ENCODE measurements at places on chromosomes 1 and 21.

GRCh38 chr1:38063616-38064015, 17.0 kb upstream of the POU3F1 start:
- no peak for DNase-seq

DNA sequence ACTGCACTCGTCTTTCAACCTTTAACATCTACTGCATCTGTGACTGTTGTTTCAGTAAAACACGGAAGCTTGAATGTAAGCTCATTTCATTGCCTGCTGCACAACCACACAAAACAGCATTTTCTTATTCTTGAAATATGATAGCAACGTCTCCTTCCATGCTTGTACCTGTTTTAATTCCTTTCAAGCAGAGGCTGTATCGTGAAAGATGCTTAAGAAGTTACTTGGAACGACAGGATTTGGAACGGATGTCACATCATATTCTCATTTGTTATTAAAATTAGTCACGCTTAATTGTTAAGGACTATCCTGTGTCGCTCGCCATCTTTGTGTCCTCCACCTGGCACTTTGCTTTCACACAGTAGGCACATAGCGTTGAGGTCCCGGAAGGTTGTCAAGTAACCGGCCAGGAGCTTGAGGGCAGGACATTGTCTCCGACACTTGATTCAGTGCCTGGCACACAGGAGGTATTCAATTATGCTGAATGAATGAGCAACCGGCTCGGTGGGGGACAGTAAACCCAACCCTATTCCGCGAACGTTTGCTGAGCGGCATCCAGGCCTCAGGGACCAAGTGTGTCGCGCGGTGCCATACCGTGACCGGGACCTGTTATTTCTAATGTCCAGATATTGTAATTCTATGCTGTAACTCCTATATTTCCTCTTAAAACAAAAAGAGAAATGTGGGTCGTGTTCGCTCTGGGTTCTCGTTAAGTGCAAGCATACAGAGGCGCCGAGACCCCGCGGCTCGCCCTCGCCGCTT, 499 bp upstream of the SH3GLB1 start:
- no peak for DNase-seq

GRCh38 chr1:11168731-11169130, 20.4 kb upstream of the ANGPTL7 start:
- no peak for DNase-seq

DNA sequence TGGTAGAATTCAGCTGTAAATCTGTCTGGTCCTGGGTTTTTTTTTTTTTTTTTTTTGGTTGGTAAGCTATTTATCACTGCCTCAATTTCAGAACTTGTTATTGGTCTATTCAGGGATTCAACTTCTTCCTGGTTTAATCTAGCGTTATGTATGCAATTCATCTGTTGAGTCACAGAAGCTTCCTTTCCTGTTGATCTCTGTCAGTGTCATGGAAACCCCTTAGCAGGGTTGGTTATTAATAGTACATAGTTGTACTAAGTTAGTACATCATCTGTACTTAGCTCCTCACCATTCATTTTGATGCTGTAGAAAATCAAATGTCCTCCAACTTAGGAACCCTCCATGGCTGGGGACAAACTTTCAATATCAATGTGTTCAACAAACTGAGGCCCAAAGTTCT, 51.0 kb upstream of the BARHL2 start:
- DNase-seq, result no peak

- no peak for DNase-seq
Measured at GRCh38 chr1:182602935-182603645, 1.1 kb downstream of the RGS16 start.

DNA sequence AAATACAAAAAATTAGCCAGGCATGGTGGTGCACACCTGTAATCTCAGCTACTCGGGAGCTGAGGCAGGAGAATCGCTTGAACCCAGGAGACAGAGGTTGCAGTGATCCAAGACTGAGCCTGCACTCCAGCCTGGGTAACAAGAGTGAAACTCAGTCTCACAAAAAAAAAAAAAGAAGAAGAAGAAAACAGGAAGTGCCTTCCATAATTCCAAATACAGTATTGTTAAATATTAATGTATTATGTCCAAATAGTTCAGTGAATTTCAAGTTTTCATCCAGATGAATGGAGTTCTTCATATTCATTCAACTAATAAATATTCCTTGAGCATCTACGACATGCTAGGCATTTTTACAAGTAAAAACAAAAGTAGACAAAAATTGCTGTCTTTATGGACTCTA, 33.3 kb downstream of the PLEKHO1 start:
- DNase-seq, result no peak

DNA sequence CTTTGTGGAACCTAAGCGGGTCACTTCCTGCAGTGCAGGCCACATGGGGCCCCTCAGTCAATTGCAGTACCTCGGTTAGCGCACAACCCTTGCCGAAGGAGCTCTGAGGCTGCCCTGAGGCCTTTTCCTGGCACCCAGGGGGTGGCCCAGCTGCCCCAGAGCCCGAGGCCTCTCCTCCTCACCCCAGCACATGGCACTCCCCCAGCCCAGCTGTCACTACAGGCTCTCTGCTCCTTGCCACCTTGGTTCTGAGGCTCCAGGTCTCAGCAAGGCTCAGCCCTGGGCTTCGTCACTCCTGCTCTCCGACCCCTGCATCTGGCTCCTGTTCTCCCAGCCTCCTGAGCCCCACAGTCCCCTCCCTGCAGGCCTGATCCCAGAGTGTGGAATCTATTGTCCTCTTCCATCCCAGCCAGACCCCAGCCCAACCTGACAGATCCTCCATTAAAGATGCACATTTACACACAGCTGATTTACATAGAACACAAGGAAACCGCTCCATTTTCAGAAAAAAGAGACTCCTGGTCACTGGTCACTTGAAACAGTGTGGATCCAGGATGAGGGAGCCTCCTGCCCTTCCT, 192.8 kb upstream of the POU3F1 start:
- no peak for DNase-seq

GRCh38 chr21:45276596-45276995, 11.1 kb downstream of the POFUT2 start:
- no peak for DNase-seq

GRCh38 chr21:44425895-44426662, 29.2 kb upstream of the LRRC3 start:
- no peak for DNase-seq

DNA sequence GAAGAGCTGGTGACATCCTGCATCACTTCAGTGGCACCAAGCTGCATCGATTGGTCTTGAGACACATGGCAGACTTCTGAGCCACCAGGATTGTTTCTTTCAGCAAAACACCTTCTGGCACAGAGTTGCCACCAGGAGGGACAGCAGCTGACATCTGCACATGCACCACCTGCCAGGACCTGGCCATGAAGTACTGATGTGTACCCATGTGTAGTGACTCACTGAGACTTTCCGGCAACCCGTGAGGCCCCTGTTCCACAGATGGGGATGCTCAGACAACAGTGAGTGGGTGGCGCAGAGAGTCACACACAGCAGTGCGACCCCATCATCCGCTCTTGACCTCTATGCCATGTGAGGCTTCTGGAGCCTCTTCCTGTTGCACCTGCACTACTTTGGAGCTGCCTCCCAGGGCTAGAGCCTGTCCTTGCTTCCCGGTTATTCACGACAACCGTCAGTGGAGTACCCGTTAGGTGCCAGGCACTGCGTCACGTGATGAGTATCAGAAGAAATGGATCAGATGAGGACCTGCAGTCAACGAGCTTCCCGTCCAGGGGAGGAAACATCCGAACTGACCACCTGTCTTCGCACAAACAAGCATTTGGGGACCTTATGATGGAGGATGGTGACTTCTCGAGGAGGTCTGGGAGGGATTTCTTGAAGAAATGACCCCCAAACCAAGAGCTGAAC, 80.5 kb upstream of the VAMP3 start:
- DNase-seq, result no peak

- DNase-seq, result no peak
Measured at GRCh38 chr1:88998716-88999115, 6.3 kb upstream of the KYAT3 start.

DNA sequence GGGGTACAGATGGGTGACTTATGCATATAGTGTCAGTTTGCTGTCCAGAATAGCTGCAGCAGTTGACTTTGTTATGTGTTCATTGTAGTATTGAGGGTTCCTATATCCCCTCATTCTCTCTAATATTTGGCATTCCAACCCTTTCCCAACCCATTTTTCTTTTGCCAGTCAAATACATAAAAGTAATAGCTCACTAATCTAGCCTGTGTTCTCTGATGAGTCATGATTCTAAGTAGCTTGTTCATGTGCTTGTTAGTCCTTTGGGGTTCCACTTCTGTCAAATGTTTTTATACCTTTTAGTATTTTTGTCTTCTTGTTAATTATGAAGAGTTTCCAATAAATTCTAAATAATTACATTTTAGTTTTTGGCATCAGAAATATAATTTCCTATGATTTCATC, 99.2 kb upstream of the MROH9 start:
- no peak for DNase-seq

DNA sequence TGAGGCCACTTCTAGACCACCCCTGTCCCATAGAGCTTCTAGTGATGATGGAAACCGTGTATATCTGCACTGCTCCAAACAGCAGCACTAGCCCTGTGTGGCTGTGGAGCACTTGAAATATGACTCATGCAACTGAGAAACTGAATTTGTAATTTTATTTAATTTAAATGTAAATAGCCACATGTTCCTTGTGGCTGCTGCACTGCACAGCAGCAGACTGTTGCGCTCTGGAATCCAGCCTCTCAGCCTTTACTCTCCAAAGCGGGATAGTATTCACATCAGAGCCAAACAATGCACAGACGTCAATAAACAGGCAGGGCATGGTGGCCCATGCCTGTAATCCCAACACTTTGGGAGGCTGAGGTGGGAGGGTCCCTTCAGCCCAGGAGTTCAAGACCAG, 12.0 kb downstream of the CAPN2 start:
- DNase-seq, result no peak

GRCh38 chr1:29271724-29272123, 35.4 kb downstream of the PTPRU start:
- no peak for DNase-seq

DNA sequence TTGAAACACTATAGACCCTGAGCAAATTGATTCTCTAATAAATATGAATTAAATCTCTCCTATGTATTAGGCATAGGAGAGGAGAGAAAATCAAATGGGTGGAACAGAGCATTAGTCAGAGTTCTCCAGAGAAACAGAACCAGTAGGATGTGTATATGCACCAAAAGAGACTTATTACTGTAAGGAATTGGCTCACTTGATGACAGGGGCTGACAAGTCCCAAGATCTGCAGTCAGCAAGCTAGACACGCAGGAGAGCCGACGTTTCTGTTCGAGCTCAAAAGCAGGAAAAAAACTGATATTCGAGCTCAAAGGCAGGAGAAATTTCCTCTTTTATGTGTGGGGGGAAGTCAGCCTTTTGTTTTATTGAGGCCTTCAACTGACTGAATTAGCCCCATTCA, 259.2 kb upstream of the KAZN start:
- DNase-seq, result no peak

DNA sequence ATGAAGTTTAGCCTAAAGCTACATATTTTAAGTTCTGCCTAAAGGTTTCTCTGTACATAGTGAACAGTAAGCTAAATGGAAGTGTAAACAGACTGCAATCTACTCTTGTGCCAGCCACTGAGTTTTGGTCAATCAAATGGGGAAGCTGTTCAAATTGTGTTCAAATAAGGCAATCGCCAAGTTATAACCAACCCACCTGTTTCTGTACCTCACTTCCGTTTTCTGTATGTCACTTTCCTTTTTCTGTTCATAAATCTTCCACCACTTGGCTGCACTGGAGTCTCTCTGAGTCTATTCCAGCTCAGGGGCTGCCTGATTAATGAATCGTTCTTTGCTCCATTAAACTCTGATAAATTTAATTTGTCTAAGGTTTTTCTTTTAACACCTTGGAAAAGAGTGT, 10.8 kb upstream of the THEM4 start:
- DNase-seq, result no peak

DNA sequence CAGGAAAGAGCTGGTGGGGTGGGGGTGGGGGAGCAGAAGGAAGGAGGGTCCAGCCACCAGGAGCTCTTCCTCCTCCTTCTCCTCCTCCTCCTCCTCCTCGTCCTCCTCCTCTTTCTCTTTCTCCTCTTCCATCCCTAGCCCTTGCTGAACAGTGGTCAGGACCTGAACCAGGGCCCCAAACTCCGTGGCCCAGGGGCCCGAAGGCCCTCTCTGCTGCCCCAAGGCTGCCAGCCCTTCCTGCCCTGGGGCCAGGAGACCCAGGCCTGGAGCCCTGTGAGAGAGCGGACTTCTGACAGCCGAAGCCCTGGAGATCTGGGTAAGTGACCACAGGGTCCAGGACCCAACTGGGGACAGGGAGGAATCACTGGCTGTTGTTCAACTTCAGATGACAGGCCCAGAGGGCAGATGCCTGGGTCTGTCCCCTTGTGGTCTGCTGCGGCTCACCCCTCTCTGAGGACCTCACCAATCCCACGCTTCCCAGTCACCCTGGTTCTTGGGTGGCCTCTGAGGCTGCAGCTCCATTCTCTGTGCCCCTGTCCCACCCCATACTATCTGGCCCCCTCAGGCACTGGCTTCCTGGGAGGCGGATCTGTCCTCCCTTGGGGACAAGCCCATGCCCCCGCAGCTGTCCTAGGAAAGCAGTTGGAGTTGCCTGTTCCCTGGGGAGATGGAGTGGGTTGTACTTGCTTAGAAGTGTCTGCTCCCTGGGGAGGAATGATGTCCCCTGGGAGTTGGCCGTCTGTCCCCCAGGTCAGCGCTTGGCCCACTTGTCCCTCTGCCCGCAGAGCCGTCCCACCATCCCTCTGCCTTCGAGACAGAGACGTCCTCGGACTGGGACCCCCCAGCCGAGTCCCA, 51.8 kb downstream of the VWA5B1 start:
- no peak for DNase-seq

DNA sequence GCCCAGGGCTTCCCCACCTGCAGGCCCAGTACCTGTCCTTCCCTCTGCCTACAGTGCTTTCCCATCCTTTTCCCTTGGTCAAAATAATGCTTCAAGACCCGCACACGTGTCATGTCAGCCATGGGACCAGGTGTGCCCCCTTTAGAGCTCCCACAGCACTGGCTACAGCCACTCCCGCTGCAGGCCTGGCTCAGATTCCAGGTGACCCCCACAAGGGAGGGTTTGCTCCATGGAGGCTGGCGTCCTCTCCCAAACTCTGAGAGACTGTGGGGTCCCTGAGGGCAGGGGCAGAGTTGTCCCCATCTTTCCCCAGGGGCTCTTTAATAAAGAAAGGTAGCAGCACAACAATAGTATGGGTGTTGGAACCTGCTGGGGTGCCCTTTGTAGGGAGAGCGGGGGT, 66.4 kb upstream of the RUNX3 start:
- DNase-seq, result no peak

GRCh38 chr1:190373705-190374336, 103.8 kb downstream of the BRINP3 start:
- DNase-seq, result no peak

DNA sequence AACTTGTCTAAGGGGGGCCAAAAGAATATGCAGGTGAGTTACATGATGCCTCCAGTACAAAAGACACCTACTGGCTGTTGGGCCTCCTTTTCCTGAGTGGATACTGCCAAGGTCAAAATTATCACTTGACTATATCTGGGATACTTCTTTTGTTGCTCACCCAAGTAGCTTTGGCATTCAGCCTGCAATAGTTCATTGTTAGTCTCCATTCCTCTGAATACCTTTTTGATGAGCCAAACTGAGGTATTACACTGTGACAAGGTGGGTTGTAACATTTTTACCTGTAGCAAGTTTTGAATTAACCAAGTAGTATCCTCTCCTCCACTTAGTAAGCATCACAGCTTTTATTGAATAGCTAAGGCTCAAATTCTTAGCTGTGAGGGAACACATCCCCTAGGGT, 408.0 kb downstream of the LRRIQ3 start:
- no peak for DNase-seq

All from CD4-positive, alpha-beta T cell treated with Interferon gamma for 1 hour (primary cell).